ENCODE measurements at places on chromosomes 16 and 17. TPM values are rescaled to one million over a fixed set of nuclear protein-coding genes. Genes with fewer than 3 reads are reported as not detected.

LPCAT2 gene
- 3.1 TPM for total RNA-seq

GRCh38 chr16:4231367-4231766 is 10.5 kb downstream of the SRL start:
- H3K4me3 ChIP-seq, result no peak overlapping the region
- no peaks in the 10 kb centered on the region for H3K36me3 ChIP-seq
- H3K4me1 ChIP-seq, result no peaks in the 10 kb centered on the region
- H3K27me3 ChIP-seq, result no peaks in the 10 kb centered on the region
- no peak for DNase-seq

DNA sequence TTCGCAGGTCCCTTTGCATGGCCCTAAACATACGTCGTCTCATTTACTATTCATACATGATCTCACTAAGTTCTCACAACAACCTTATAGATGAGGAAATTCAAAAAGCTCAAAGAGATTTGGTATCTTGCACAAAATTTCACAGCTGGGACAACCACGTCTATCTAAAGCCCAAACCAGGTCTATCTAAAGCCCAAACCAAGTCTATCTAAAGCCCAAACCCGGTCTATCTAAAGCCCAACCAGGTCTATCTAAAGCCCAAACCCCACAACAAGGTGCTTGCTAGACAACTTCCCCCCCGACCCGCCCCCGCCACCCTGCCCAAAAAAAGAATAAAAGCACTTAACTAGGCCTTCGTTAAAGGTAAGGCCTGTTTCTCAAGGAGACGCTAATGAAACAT is 174.9 kb downstream of the VPS53 start:
- H3K4me3 ChIP-seq, result no peak overlapping the region
- H3K27me3 ChIP-seq, result no peaks in the 10 kb centered on the region
- H3K36me3 ChIP-seq, result peaks cover 30% of the 10 kb centered on the region
- H3K4me1 ChIP-seq, result peaks cover 2% of the 10 kb centered on the region
- DNase-seq, result no peak

DNA sequence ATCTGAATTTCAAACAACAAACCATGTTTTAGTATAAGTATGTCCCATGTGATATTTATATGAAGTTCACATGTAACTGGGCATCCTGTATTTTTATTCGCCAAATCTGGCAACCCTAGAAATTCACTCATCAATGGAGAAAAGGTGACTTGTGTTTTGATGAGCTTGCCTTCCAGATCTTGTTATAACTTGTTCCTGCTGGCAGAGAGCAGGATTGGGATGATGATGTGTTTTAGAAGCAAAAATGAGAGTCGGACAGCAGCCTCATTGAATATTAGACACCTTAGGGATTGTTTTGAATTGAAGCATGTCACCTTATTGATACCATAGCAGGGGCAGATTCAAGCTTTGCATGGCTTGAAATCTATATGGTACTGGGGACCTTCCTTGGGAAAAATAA is 85.4 kb upstream of the MED13 start:
- no peaks in the 10 kb centered on the region for H3K4me1 ChIP-seq
- H3K27me3 ChIP-seq, result no peaks in the 10 kb centered on the region
- no peaks in the 10 kb centered on the region for H3K36me3 ChIP-seq
- H3K27ac ChIP-seq, result no peak overlapping the region

PIMREG gene
- total RNA-seq, result 1.4 TPM

GRCh38 chr17:80513892-80514291 is 30.7 kb upstream of the RPTOR start:
- H3K4me3 ChIP-seq, result no peak overlapping the region
- H3K27me3 ChIP-seq, result no peaks in the 10 kb centered on the region
- H3K27ac ChIP-seq, result no peak overlapping the region
- H3K36me3 ChIP-seq, result no peaks in the 10 kb centered on the region
- no peak for DNase-seq
- no peaks in the 10 kb centered on the region for H3K4me1 ChIP-seq
